ENCODE measurements at places on chromosomes 5 and 9.

DNA sequence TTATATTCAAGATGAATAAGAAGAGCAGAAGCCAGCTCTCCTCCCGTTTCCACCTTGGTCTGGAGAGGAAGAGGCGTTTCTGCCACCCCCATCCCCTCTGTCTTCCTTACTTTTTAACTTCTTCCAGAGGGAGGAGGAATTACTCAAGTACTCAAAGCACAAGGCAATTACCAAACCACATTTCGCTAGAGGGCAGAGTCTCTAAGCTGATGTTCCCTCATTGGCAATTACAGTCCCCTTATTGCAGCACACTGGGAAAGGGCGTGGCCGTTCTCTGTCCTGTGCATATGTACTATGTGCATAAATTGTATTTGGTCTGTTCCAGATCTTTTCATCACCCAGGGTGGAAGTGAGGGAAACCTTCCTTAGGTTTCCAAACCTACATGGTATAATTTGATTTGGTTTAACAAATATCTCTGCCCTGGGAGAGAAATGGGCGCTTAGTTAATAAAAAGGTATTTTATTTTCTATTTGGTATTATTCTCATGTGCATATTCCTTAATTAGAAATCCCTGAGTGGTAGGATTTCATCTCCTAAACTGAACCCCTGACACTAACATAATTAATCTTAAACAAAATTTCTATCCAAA, 29.8 kb upstream of the ALDOB start:
- peak; percentile 67 for DNase-seq

GRCh38 chr5:98458004-98458403, 315.5 kb upstream of the RGMB start:
- DNase-seq: peak; percentile 43

- DNase-seq: no peak
Observed at GRCh38 chr5:2003206-2003605, 120.5 kb upstream of the IRX4 start.

DNA sequence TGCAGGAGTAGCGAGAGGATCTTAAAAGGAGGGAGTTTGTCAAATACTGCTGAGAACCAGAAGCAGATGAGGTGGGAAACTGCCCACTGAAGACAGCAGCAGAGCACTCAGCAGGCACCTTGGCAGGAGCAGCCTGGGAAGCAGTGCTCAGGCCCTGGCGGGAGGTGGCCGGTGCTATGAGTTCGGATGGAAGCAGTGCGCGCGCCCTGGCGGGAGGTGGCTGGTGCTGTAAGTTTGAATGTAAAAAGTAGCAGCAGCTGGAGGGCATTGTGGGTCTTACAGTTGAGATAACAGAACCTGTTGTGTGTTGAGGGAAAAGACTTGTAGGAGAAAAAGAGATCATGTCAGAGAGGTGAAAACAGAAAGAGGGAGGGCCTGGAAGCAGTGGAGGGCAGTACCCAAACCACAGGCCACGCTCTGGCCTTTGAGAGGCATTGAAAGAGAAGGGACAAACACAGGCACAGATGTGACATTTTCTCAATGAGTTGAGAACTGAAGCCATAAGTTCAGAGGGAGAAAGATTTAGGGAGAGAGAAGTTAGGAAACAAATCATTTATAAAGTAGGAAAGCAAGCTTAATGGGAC, 130.9 kb downstream of the ERCC6L2 start:
- DNase-seq: no peak

GRCh38 chr5:62786099-62786498, 207.5 kb downstream of the LRRC70 start:
- DNase-seq: no peak

DNA sequence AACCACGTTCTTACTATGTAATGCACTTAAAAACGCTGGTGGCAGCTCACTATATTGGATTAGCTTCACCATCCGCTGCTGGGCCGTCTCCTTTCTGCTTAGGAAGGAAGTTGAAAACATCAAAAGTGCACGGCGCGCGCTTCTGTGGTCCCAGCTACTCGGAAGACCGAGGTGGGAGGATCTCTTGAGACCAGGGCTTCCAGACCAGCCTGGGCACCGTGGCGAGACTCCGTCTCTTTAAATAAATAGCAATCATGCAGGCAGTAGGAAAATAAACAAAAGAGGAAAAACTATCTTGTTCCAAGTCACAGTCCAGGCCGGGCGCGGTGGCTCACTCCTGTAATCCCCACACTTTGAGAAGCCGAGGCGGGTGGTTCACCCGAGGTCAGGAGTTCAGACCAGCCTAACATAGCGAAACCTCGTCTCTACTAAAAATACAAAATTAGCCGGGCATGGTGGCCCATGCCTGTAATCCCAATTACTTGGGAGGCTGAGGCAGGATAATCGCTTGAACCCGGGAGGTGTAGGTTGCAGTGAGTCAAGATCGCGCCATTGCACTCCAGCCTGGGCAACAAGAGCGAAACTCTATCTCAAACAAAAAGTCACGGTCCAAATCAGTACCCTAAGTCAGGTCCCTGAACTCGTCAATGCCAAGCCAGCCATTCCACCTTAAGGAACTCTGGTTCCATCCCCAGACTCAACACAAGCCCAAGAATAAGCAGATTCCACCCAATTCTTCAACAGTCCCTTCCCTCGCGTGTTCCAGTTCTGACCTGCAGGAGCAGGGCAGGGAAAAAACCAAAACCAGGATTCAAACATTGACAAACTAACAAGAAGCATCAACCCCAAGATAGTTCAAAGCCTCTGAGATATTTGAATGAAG, 1.0 kb upstream of the GOLGA1 start:
- peak; percentile 59 for DNase-seq

GRCh38 chr5:54528633-54529209, 11.2 kb downstream of the SNX18 start:
- DNase-seq: no peak

- no peak for DNase-seq
Observed at GRCh38 chr5:39274398-39275085, 55.2 kb upstream of the FYB1 start.

DNA sequence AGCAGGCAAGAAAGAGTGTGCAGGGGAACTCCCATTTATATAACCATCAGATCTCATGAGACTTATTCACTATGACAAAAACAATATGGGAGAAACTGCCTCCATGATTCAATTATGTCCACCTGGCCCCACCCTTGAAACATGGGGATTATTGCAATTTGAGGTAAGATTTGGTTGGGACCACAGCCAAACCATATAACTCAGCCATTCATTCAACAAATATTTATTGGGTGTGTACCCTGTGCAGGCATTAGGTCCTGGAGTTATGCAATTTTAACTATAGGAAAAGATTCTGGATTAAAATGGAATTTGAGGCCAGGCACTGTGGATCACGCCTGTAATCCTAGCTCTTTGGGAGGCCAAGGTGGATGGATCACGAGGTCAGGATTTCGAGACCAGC, 124.2 kb upstream of the GAS1 start:
- no peak for DNase-seq

DNA sequence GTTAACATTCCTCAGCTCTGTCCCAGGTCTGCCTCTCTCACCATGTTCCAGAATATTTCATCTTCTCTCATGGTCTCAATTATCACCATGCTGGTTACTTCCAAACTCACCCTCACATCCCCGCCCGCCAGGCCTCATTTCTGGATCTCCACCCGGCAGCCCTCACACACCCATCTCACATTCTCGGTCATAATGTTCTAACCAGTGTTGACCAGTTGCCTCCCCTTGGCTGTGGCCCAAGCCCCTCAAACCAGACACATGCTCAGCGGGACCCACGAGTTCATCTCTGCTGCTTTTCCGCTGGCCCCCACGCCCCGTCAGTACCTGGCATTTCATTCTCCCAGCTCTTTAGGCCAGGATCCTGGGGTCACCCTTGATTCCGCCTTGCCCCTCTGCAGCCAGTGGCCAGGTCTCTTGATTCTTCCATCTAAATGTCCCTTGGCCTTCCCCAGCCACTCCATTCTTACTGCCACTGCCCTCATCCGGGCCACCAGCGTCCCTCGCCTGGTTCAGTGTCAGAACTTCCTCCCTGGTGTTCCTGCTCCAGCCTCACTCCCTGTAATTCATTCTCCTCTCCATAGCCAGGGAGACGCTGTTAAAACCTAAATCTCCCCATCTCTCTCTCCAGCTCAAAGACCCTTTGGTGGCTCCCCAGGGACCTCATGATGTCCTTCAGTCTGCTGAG, 141.7 kb downstream of the MVB12B start:
- DNase-seq: no peak
